ENCODE measurements at places on chromosomes 7 and 10. TPM values are rescaled to one million over a fixed set of nuclear protein-coding genes. Genes with fewer than 3 reads are reported as not detected.

MUC12 gene
- 4.1 TPM for polyA plus RNA-seq

DNA sequence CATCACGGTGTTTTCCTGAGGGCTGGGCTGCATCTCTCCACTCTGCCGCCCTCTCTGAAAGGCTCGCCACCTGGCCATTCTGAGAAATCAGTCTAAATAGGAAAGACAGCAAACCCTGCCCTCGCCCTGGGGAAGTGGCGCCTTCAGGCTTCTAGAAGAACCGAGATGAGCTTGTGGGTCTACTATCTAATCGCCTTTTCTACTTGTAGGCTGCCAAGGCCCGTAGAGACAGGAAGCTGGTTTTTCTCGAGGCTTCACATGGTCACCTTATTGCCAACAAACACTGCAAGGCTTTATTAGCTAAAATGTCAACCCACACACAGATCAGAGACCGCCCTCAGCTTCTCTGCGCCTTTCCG lies 21.4 kb downstream of the LAT2 start:
- H3K36me3 ChIP-seq = peaks cover 21% of the 10 kb centered on the region
- peaks cover 9% of the 10 kb centered on the region for H3K4me1 ChIP-seq
- no peaks in the 10 kb centered on the region for H3K27me3 ChIP-seq
- no peak overlapping the region for H3K4me3 ChIP-seq
- no peak for DNase-seq

C10orf105 gene
- polyA plus RNA-seq = not detected

DNA sequence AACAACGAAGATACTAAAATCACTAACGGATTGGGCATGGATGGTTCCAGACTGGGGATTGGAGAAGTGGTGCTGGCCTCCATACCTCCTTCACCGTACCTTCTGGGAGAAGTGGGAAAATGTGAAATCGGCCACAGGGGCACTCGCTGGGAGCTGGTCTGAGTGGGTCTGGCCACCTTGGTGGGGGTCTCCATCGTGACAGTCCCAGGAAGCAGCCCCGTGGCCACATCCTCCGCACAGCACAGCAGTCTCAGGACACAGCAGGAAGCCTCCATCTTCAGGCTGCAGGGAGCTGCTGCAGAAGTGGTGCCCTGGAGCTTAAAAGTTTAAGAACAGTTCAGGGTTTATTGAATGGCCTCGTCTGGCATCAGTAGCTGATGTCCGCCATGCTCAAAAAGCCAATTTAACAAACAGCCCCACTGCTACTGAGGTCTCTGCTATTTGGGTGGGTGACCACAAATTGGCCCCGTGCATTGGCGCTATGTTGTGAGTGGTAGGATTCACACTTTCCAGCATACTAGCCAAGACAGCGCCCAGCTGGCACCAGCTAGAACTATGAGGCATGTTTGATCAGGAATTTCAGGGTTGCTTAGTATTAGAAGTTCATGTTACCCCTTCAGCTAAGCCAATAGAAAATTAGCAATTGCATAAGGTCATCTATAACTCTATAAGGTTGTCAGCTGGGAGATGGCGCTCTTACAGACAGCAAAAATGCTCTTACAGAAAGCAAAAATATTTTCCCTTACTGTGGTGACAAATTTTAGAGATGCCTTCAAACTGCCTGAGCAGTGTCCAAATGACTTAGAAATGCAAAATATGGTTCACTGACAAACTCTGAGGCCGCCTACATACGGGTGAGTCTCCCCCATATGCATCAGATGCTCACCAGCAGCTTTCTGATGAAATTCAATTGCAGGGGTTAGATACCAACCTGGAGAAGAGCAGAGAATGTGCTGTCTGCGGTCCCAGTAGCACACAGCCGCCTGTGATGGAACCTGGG lies 17.0 kb downstream of the PKD1L1 start:
- H3K27ac ChIP-seq = no peak overlapping the region
- H3K4me1 ChIP-seq = peaks cover 2% of the 10 kb centered on the region
- no peaks in the 10 kb centered on the region for H3K36me3 ChIP-seq
- no peak overlapping the region for H3K4me3 ChIP-seq
- DNase-seq = no peak

- H3K27me3 ChIP-seq = no peaks in the 10 kb centered on the region
- peaks cover 6% of the 10 kb centered on the region for H3K4me1 ChIP-seq
- H3K36me3 ChIP-seq = peaks cover 26% of the 10 kb centered on the region
- DNase-seq = peak; percentile 97
- no peak overlapping the region for H3K27ac ChIP-seq
These were observed 21.3 kb downstream of the MDH2 start for GRCh38 chr7:76069238-76069638.

DNA sequence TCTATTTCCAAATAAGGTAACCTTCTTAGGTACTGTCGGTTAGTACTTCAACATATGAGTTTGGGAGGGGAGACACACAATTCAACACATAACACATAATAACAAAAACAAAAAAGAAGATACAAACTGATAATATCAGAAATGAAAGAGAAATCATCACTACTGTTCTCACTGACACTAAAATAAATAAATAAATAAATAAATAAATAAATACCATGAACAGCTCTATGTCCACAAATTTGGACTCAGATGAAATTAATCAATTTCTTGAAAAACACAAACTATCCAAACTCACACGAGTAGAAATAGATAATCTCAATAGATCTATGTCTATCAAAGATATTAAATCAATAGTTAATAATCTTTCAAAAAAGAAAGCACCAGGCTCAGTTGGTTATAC lies 24.5 kb upstream of the SAMD9L start:
- no peaks in the 10 kb centered on the region for H3K4me1 ChIP-seq
- H3K36me3 ChIP-seq = no peaks in the 10 kb centered on the region
- no peak for DNase-seq
- no peak overlapping the region for H3K27ac ChIP-seq

DNA sequence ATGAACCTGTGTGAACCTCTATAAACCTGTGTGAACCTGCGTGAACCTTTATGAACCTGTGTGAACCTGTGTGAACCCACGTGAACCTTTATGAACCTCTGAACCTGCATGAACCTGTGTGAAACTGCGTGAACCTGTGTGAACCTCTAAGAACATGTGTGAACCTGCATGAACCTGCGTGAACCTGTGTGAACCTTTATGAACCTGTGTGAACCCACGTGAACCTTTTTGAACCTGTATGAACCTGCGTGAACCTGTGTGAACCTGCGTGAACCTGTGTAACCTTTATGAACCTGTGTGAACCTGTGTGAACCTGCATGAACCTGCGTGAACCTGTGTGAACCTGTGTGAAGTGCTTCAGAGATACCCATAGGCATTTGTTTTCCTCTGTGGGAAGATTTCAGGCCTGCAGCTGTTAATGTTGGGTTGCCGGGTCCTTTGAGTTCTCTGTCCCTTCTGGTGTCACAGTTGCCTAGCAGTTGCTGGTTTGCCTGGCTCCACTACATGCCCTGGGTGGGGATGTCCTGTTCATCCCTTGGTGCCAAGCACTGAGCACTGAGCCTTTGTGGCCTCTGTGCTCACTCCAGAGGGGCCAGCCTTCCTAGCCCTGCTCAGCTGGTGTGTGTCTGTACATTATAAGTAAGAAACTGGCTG lies 97.9 kb downstream of the DOCK1 start:
- peaks cover under 1% of the 10 kb centered on the region for H3K4me1 ChIP-seq
- H3K36me3 ChIP-seq = peaks cover 51% of the 10 kb centered on the region
- no peaks in the 10 kb centered on the region for H3K27me3 ChIP-seq

- no peak overlapping the region for H3K27ac ChIP-seq
- no peak for DNase-seq
- no peaks in the 10 kb centered on the region for H3K27me3 ChIP-seq
- no peaks in the 10 kb centered on the region for H3K36me3 ChIP-seq
These were observed 15.6 kb downstream of the SMURF1 start for GRCh38 chr7:99128076-99128950.

SLC13A4 gene
- polyA plus RNA-seq = 0.10 TPM

LBX1 gene
- not detected for polyA plus RNA-seq

DNA sequence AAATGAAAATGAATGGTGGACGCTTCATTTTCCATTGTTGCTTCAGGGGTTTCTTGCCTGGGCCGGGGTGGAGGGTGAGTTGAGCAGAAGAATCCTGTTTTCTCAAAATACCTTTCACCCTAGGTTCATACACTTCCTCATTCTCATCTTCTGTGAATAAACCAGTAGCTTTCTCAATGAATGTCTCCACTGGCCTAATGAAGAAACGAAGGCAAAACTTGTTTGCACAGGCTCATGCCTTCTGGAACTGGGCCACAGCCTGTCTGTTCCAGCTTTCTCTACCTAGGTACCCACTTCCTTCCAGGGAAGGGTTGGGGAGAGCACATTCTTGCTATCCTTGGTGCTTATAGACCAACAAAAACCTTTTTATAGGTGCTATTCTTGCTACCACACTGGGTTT lies 21.3 kb downstream of the STMP1 start:
- no peaks in the 10 kb centered on the region for H3K27me3 ChIP-seq
- no peak overlapping the region for H3K4me3 ChIP-seq
- peaks cover 17% of the 10 kb centered on the region for H3K4me1 ChIP-seq
- DNase-seq = no peak
- peaks cover 5% of the 10 kb centered on the region for H3K36me3 ChIP-seq

DNA sequence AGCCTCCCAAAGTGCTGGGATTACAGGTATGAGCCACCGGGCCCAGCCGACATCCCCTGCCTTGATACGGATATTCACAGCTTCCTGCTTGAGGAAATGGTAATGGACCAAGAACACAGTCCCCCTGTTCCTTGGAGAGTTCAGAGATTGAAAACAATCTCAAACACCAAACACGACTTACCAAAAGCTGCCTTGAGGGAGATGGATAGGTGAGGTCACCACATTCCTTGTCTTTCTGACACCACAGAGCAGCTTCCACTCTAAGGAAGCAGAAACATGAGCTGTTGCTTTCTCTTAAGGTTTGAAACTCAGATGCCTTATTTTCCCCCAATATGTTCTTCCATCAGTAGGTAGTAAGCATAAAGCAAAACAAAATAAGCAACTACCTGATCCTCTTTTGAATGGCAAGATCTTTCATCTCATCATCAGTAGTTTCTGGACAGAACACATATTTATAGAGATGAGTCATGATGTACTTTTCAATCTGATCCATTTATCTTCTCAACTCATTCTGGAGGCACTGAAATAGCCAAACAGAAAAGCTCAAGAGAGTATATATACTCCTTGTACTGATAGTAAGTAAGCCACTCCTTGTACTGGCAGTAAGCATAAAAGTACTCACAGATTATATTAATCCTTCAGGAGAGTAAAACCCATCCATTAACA lies 199.1 kb upstream of the KCTD7 start:
- 0 out of 2 replicates have a peak, but pooled peaks cover 1% of the 10 kb centered on the region for H3K36me3 ChIP-seq
- no peak overlapping the region for H3K27ac ChIP-seq
- peaks cover 4% of the 10 kb centered on the region for H3K4me1 ChIP-seq
- H3K27me3 ChIP-seq = no peaks in the 10 kb centered on the region

DNA sequence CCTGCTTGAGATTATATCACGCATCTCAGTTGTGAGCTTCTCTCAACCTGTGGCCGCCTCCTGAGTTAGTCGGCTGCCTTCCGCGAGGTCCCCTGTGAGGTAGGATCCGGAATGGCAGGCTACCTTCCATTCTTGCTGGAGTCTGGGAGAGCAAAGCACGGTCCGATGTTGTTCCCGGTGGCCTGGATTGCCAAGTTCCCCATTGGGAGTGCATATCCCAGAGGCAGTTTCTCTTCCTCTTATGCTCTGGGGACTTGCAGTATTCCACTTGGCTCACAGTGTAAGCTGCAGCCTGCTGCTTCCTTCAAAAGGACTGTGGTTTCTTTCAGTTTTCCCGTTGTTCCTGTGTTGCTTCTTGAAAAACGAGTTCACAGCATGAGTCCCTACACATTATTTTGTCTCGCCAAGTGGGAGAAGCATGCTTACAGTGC lies 225.4 kb upstream of the ZWINT start:
- H3K27me3 ChIP-seq = no peaks in the 10 kb centered on the region
- H3K4me1 ChIP-seq = no peaks in the 10 kb centered on the region
- no peak overlapping the region for H3K27ac ChIP-seq
- H3K36me3 ChIP-seq = no peaks in the 10 kb centered on the region
- DNase-seq = no peak
- H3K4me3 ChIP-seq = no peak overlapping the region

DNA sequence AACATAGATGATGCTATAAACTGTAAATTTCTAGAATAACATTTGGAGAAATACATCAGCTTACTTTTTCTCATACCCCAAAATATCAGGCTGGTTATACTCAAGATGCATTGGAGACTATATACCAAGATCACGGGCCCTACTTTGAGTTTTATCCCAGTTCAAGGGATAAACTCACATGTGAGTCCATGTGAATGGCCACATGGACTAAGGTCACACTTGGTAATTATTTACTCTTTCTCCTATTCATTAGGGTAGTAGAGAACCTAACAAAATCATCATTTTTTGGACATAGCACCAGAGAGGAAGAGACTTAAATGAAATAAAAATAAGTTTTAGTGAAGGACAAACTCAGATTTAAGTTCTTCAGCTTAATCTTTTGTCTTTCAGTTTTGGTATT lies 93.1 kb upstream of the GATAD1 start:
- no peaks in the 10 kb centered on the region for H3K4me1 ChIP-seq
- H3K27ac ChIP-seq = no peak overlapping the region
- H3K36me3 ChIP-seq = peaks cover 7% of the 10 kb centered on the region

CELF2 gene
- polyA plus RNA-seq = 3.6 TPM

GRCh38 chr10:29804025-29804852 lies 169.5 kb upstream of the SVIL start:
- no peaks in the 10 kb centered on the region for H3K27me3 ChIP-seq
- H3K36me3 ChIP-seq = no peaks in the 10 kb centered on the region
- H3K27ac ChIP-seq = peak overlapping the region; percentile 87
- no peak overlapping the region for H3K4me3 ChIP-seq
- H3K4me1 ChIP-seq = peaks cover 31% of the 10 kb centered on the region
- peak; percentile 95 for DNase-seq

GRCh38 chr10:48307711-48308018 lies 1.2 kb downstream of the MAPK8 start:
- H3K4me3 ChIP-seq = peak overlapping the region; percentile 96
- no peak for DNase-seq
- no peak overlapping the region for H3K27ac ChIP-seq

TMEM196 gene
- not detected for polyA plus RNA-seq

DNA sequence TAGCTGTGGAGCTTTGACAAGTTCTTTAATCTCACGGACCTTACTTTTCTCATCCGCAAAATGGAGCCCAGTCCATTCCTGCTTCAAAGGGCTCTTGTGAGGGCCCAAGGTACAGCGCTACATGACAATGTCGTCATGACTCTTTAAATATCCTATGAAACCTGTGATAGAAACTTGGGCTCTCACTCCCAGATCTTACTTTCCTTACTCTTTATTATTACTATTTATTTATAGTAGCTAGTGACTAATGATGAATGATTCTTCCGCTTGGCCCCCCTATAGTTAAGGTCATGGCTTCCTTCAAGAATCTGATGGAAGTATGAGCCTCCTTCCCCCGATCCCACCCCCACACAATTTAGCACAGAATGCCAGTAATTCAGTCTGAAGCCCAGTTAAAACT lies 41.9 kb downstream of the RBM20 start:
- H3K27me3 ChIP-seq = no peaks in the 10 kb centered on the region
- no peak overlapping the region for H3K4me3 ChIP-seq
- peaks cover 14% of the 10 kb centered on the region for H3K4me1 ChIP-seq
- DNase-seq = peak; percentile 60
- no peaks in the 10 kb centered on the region for H3K36me3 ChIP-seq
- H3K27ac ChIP-seq = peak overlapping the region; percentile 83

MYH16 gene
- 0.03 TPM for polyA plus RNA-seq

IL15RA gene
- polyA plus RNA-seq = 6.4 TPM

All from IMR-90 (cell line).